Stimulated activated naive CD4-positive, alpha-beta T cell (primary cell): ENCODE measurements at places on chromosomes 3 and 15.
A peak's percentile ranks its signal among the peaks of the same experiment; 100 is the strongest.

GRCh38 chr3:94362393-94362792, 299.5 kb downstream of the NSUN3 start:
- DNase-seq, result no peak

- DNase-seq, result no peak
Measured at GRCh38 chr3:138678874-138679392, 70.4 kb downstream of the FAIM start.

GRCh38 chr3:38067508-38068233, 28.7 kb downstream of the DLEC1 start:
- DNase-seq, result no peak

DNA sequence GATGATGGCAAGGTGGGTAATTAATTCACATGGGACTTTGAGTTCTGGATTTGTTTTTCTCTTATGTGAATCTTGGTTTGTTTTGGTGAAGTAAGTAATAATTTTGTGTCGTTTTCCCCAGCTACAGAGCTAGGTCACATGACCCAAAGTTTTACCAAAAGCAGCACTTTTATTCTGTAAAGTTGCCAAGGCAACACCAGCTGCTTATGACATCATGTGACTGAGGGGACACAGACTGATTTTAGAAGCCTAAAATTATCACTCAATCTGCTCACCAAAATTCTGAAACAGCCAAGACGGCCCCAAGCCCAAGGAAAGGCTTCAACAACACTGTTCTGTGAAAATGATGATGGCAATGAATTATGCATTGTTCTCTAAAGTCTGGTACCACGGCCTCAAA, 63.9 kb downstream of the MEX3B start:
- no peak for DNase-seq

GRCh38 chr3:160076519-160076918, 87.9 kb downstream of the IL12A start:
- DNase-seq, result no peak

DNA sequence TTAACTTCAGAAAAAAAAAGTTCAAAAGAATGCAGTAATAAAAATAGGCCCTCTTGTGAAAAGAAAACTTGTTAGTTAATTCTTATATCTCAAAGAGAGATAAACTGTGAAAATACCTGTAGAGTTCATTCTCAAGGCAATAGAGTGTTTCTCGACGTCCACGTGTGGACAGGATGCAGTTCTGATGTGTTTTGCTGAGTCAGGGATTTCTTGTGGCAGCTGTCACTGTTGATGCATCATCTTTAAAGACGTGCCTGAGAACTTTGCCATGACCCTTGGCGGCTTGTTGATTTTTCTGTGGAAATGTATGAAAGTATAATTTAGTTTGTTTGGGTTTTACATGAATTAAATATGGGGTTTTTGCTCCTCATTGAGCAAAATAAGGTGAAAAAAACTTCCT, 702.2 kb downstream of the NLGN1 start:
- no peak for DNase-seq

DNA sequence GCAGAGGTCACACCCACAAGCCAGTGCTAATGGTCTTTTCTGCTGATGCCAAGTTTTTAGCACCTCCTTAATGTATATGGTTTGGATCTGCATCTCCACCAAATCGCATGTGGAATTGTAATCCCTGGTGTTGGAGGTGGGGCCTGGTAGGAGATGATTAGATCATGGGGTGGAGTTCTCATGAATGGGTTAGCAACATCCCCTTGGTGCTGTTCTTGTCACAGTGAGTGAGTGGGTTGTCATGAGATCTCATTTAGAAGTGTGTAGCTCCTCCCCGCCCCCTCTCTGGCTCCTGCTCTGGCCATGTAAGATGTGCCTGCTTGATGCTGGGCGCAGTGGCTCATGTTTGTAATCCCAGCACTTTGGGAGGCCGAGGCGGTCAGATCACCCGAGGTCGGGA, 37.3 kb upstream of the KLHL6 start:
- DNase-seq, result no peak

DNA sequence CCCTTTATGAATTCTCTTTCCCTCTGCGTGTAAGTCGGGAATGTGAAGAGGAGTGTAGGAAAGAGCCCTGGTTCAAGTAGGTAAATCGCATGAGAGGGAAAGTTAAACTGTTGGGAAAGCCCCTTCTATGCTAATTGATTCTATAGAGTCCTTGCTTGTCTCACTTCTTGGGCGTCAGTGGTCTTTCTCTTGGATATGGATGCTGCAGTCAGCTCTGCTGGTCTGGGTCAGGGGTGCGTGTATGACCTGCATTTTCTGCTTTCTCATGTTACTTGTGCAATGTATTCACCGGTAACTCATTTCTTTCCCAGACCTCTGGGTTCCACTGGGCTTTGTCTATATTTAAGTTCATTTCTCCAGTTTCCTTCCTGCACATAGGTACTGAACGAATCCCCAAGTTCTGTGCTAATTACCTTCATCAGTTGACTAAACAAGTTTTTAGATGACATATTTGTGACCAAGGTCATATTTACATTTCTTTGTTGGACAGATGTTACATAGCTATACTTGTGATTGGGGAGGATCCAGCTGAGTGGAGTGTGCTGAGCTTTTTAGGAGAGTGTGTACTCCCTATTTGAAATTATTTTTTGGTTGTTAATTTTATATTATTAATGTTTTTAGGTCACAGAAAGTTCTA, 1.4 kb downstream of the SETD5 start:
- peak; percentile 20 for DNase-seq

- no peak for DNase-seq
Measured at GRCh38 chr15:37045859-37046740, 54.2 kb downstream of the MEIS2 start.

GRCh38 chr3:191627064-191627463, 166.1 kb downstream of the PYDC2 start:
- DNase-seq, result no peak

DNA sequence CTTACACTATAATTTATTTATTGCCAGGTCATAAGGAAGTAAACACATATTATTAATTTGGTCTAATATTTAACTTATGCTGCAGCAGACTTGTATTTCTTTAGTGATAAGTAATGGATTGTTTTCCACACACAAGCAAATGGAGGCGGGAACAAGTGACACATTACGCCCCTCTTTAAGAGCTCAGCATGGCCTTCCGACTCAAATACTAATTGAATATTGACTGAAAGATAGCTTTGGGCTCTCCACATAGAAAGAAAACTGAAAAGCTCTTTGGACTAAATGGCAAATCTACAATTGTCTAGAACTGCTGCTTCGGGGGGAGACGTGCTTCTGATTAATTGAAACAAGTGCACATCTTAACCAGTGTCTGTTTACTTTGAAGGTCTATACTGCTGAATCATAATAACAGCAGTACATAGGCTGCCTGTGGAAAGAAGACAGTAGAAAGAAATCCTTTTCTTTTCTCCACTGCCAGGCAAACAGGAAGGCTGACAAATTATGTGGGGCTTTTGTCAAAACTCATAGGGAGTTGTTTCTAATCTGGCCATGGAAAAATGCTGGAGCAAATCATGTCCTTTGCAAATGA, 15.9 kb downstream of the CADPS start:
- DNase-seq, result no peak

- no peak for DNase-seq
Measured at GRCh38 chr15:75192307-75192706, 9.4 kb upstream of the C15orf39 start.

GRCh38 chr3:124514683-124515082, 215.6 kb upstream of the UMPS start:
- no peak for DNase-seq

DNA sequence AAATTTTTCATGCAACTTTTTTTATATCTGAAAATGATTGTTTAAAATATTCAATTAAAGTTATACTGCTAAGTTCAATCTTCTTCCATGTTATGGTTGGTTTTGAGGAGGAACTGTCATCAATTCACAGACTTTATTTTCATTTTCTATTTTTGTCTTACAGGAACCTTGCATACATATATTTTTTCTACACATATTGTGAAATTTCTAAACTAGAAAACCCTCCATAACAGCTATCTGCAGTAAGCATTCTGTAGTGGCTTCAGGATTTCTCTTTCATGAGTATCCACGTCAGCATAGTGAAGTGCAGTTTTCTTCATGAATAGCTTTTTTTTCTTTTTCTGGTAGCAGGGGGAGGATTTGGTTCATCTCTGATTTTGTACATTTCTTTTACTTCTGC, 48.2 kb downstream of the ATR start:
- DNase-seq, result no peak

DNA sequence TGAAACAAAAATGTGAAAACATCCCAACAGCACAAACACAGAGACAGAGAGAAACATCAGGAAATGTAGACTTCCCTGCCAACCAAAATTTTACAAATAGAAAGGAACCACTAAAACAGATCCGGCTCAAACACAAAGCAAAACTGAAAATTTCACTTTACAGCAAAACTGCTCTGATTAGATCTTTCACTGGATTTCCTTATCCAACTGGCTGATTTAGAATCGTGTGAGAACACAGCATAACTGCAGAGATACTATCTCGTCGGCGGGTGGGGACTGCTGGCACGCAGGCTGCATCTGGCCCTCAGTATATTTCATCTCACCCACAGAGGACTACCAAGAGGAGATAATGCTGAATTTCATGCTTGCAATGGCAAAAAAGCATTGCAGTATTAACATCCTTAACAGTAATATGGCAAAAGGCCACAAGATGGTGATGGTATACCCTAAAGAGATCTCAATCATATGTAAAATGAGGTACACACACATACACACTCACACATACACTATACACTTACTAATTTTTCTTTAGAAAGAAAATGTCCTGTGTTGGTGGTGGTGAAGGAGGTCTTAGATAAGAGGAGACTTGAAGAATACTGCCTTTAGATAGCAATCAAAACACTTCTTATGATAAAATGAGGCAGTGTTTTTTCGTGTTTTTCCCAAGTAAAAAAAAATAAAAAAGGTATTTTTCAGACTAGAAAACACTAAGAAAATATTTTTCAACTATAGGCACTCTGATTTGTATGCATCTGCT, 10.6 kb upstream of the LEO1 start:
- DNase-seq, result no peak

- DNase-seq, result no peak
Measured at GRCh38 chr3:57080171-57080570, 19.7 kb downstream of the SPATA12 start.

DNA sequence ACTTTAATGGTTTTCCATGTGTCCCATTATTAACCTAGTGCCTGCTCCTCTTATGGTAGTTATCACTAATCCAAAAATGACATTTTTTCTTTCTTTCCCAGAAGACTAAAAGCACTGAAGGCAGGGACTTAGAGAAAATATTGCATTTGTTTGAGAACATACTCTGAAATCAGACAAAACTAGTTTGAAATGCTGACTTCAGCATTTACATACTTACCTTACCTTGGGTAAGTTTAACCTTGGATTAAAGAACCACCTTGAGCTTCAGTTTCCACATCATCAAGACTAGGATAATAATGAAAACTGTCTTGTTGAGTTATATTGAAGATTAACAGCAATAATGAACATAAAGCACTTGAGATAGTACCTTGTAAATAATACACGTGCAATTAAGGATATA, 413.0 kb downstream of the SOX2 start:
- no peak for DNase-seq
